Esophagus muscularis mucosa (tissue), 4 donors: ENCODE measurements at places on chromosomes 1 and 21. TPM values are rescaled to one million over a fixed set of nuclear protein-coding genes. Genes with fewer than 3 reads are reported as not detected.

MEX3A gene
- total RNA-seq = 0.66 TPM

CA6 gene
- not detected for total RNA-seq

S100A6 gene
- 461 TPM for total RNA-seq

- H3K4me1 ChIP-seq = peaks cover 12% of the 10 kb centered on the region
- H3K27me3 ChIP-seq = peaks cover 14% of the 10 kb centered on the region
Measured at GRCh38 chr1:6967431-6968111, 182.3 kb downstream of the CAMTA1 start.

GRCh38 chr1:117569856-117570255 lies 36.0 kb upstream of the TENT5C start:
- no peak overlapping the region for H3K4me3 ChIP-seq
- H3K27me3 ChIP-seq = no peaks in the 10 kb centered on the region
- H3K27ac ChIP-seq = no peak overlapping the region
- H3K36me3 ChIP-seq = no peaks in the 10 kb centered on the region
- DNase-seq = no peak
